ENCODE measurements at places on chromosomes 1 and 21.

DNA sequence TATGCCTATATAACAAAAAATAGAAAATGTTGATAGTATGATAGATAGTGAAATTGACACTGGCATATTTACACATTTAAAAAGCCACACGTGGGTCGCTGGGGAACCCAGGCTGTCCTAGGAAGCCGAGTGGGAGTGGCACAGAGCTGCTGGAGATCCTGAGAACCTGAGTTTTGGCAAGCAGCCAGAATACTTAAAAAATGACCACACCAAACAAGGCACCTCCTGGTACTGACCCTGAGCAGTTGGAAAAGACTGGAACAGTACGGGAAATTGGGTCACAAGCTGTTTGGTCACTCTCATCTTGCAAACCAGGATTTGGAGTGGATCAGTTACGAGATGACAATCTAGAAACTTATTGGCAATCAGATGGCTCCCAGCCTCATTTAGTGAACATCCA lies 111.5 kb downstream of the ZFYVE9 start:
- DNase-seq = no peak

- no peak for DNase-seq
These were observed 117.3 kb upstream of the MARK1 start for GRCh38 chr1:220410611-220411010.

GRCh38 chr1:195082183-195082582 lies 1526.1 kb downstream of the KCNT2 start:
- no peak for DNase-seq

DNA sequence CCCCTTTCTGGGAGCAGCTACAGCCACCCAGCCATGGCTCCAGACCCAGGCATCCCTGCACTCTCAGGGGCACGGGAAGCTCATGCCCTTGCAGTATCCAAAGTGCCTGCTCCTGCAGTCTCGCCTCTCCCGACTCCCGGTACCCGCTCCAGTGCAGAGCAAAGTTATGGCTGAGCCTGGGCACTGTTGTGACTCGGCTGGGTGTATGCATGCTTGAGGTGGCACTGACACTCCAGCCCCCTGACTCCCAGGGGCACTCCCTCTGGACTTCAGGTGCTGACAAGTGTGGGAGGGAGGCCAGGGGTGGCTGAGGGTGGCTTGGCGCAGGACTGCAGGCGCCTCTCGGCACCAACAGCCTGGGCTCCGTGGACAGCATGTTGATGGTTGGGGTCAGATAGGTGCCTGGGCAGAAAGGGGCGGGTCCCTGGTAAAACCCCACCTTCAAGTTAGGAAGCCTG lies 580.1 kb upstream of the ADGRL2 start:
- DNase-seq = no peak

DNA sequence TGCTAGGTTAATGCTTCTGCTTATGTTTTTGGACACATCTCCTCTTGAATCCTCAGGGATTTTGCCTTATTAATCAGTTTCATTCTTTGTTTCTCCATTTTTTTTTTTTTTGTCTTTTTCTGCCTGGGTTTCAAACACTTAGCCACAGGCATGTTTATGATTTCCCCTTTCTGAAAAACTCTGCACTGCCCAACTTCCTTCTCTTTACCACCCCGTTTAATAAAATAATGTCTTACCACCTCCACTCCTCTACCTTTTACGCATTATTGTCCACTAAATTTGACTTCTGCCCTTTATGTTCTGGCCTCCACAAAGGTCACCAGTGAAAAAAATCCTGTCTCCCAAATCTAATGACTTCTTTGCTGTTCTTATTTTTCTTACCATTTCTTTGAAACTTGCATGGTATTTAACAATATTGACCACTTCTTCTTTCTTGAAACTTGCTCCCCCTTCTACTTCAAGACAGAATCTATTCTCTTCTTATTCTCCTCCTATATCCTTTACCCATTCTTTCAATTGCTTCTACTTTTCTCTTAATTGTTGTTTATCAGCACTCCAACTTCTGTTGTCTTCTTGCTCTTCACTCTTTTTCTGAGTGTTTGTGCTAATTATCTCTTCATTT lies 150.3 kb downstream of the TNFSF18 start:
- no peak for DNase-seq

GRCh38 chr1:94501935-94502334 lies 39.6 kb downstream of the F3 start:
- DNase-seq = no peak

- DNase-seq = no peak
These were observed 187.1 kb downstream of the HIVEP3 start for GRCh38 chr1:41731516-41732030.

GRCh38 chr1:172867216-172867818 lies 183.4 kb downstream of the TNFSF18 start:
- DNase-seq = no peak

GRCh38 chr1:160621633-160622413 lies 25.0 kb downstream of the SLAMF1 start:
- no peak for DNase-seq

- no peak for DNase-seq
These were observed 24.4 kb downstream of the EFCAB7 start for GRCh38 chr1:63547621-63548294.

GRCh38 chr1:54391450-54392209 lies 14.6 kb downstream of the SSBP3 start:
- DNase-seq = no peak

DNA sequence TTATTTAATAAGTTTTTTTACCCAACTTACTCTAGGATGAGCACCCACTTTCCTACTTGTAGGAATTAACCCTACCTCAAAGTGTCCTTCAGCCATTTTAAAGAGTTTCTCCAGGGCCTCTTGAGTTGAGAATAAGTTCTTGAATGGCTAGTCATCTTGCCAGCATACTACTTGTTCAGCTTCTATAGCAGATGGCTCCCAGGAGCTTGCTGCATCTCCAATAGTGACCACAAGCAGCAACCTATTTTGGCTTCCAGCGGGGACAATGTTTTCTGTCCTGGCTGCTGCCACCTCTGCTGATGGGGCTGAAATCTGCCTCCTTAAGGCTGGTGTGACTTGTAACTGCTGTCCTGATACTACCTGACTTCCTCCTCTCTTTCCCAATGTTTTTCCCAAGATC lies 20.8 kb upstream of the PIK3R3 start:
- DNase-seq = no peak

DNA sequence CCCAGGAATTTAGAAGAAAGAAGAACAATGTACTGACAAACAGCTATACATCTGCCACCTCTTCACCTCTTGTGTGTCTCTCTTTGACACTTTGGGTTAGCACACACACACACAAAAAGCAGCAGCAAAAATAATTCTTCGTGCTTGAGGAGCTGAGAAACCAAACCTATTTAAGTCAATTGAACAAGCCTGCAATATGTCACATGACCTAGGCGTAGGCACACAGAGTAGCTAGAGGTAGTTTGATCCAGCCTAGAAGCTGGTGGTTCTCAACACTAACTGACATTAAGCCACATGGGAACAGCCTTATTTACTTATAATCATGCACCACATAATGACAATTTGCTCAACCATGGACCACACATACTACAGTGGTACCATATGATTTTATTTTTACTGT lies 32.3 kb downstream of the RRAGC start:
- DNase-seq = no peak
